ENCODE measurements at places on chromosomes 7 and 10.

DNA sequence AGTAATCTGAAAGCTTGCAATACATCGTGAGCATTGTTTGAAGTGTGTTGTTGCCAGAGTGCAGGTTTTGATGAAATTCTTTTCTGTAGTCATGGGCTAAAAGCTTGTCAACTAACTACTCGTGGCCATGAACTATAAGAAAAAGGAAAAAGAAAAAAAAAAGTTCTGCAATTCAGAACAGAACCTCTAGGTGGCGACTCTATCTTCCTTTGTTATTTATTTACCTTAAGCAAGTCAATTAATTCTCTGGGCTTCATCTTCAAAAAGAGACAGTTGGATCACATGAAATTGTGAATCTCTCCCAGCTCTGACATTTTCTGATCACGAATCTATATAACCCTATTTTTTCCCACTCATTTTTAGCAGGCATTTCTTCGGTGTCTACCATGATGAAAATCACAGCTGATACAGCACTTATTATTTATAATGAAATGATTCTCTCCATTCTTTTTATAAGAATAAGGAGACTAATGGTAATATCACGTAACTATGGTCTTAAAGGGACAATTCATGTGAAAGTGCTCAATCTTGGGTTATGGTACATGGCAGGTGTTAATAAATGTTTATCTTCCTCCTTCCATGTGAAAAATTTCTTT, 18.8 kb downstream of the TMEM196 start:
- DNase-seq, result peak; percentile 18

DNA sequence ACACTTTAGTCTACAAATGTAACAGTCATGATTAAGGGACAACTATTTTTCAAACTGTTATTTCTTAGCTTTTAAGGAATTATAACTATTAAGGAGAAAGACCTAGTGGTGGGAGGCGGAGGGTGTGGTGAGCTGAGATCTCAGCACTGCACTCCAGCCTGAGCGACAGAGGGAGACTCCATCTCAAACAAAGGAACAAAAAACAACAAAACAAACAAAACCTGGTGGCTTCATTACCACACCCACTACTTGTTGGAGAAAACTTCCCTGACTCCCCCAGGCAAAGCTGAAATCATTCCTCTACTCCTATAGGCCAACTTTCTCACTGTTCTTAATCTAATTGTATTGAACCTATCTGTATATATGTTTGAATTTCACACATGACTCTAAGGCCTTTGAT, 3.2 kb downstream of the POLR1F start:
- DNase-seq, result no peak

DNA sequence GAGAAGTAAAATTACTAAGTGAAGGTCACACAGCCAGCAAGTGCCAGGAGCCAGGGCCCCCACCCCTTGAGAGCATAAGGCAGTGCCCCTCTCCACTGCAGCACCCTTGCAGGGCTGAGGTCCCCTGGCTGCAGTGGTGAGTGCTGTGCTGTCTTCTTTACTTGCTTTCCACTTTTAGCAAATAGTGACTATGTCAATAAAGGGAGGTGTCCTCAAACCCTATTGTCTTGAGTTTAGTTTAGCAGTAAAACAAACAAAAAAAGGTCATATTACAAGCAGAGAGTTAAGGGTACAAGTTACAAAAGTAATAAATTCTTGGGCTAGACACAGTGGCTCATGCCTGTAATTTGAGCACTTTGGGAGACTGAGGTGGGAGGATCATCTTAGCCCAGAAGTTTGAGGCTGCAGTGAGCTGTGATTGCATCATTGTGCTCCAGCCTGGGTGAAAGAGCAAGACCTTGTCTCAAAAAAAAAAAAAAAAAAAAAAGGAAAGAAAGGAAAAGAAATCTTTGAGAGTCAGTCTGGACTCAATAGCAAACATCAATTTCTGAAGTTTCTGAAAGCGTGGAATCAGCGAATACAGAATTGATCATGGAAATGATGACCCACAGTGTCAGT, 39.0 kb upstream of the KIF5B start:
- no peak for DNase-seq

GRCh38 chr7:20062932-20063331, 154.3 kb downstream of the MACC1 start:
- DNase-seq, result no peak

GRCh38 chr10:21891439-21891838, 112.1 kb downstream of the DNAJC1 start:
- DNase-seq, result peak; percentile 8

- DNase-seq, result no peak
Observed at GRCh38 chr7:149334219-149334618, 72.2 kb downstream of the ZNF783 start.

- no peak for DNase-seq
Observed at GRCh38 chr10:122656741-122657140, 42.9 kb downstream of the C10orf120 start.

- DNase-seq, result no peak
Observed at GRCh38 chr7:130953196-130953595, 219.2 kb upstream of the KLF14 start.

DNA sequence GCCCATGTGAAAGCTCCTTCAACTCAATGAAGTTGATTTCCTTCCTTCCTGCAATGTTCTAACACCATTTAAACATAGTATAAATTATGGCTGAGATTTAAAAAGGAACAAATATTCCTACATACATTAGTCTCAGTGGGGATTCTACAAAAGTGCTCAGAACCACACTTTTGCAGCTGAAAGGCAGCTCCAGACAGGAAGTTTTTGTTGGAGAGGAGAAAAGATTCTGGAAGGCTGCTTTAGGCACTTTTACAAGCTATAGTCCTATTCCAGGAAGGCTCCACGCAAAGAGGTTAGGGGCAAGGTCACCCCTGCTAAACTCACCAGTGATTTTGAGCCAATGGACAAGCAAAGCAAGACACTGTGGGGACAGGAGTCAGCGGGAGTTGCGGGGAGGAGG, 179.2 kb upstream of the CDCA7L start:
- no peak for DNase-seq

- no peak for DNase-seq
Observed at GRCh38 chr10:37222046-37222445, 96.6 kb downstream of the ANKRD30A start.

GRCh38 chr10:22148961-22149360, 68.9 kb downstream of the EBLN1 start:
- no peak for DNase-seq

DNA sequence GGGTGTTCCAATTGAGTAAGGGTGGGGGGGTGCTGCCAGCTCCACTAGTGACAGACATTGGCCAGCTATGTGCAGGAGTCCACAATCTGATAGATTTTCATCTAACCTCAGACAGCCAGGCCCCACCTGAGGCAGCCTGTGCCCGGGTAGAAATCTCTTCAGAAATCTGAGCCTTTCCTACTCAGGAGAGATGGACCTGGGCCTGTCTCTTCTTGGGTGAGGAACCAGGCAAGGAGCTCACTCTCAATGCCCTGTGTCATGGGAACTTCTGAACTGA, 86.9 kb downstream of the UBE2H start:
- DNase-seq, result no peak

DNA sequence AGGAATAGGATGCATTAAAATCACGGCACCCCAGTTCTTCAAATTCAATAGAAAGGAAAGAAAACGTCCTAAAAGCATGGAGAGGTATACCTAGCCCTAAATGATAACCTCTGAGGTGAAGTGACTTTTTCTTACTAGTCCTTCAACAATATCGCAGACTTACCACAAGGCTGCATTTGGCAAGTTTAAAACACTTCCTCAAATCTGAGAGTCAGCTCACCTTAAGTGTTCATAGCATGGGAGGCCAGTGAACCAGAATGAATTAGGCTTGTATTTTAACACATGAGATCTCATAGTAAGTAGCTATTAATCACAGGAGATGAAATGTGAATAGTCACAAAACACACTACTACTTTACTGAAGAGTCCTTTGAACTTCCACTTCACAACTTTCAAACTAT, 124.2 kb downstream of the RNF32 start:
- no peak for DNase-seq

- DNase-seq, result no peak
Observed at GRCh38 chr10:92847202-92847864, 987 bp upstream of the EXOC6 start.
